ENCODE measurements at places on chromosomes 7 and 10. TPM values are rescaled to one million over a fixed set of nuclear protein-coding genes. Genes with fewer than 3 reads are reported as not detected.

COL17A1 gene
- total RNA-seq, result under 0.01 TPM

ACSM6 gene
- total RNA-seq, result not detected

IL15RA gene
- total RNA-seq, result 13.7 TPM

ITIH2 gene
- not detected for total RNA-seq

PPP1R17 gene
- not detected for total RNA-seq

TRPV5 gene
- not detected for total RNA-seq

PNLIP gene
- not detected for total RNA-seq

IDI2 gene
- total RNA-seq, result not detected

CRPPA gene
- total RNA-seq, result 1.5 TPM

WEE2 gene
- total RNA-seq, result not detected

ELAPOR2 gene
- total RNA-seq, result 5.9 TPM

ABCB1 gene
- 0.77 TPM for total RNA-seq

TMEM72 gene
- not detected for total RNA-seq

HOXA10 gene
- 0.17 TPM for total RNA-seq

ODAD2 gene
- total RNA-seq, result 1.5 TPM

AVL9 gene
- total RNA-seq, result 25.4 TPM

CDHR1 gene
- not detected for total RNA-seq

NKX2-3 gene
- not detected for total RNA-seq

CDK14 gene
- total RNA-seq, result 41.1 TPM

LIPN gene
- total RNA-seq, result not detected

ATG9B gene
- total RNA-seq, result under 0.01 TPM

ARMH3 gene
- total RNA-seq, result 14.5 TPM

ZNF736 gene
- 10.2 TPM for total RNA-seq

ZCWPW1 gene
- 2.8 TPM for total RNA-seq

PAPOLB gene
- under 0.01 TPM for total RNA-seq

LRRD1 gene
- 0.17 TPM for total RNA-seq

ARHGEF35 gene
- total RNA-seq, result 0.51 TPM

CYP3A4 gene
- not detected for total RNA-seq

PDE6C gene
- total RNA-seq, result not detected

ABCC2 gene
- 0.66 TPM for total RNA-seq

PLCE1 gene
- 0.33 TPM for total RNA-seq

EIF4H gene
- 308 TPM for total RNA-seq

PRPS1L1 gene
- total RNA-seq, result not detected

ICA1 gene
- under 0.01 TPM for total RNA-seq

YAE1 gene
- total RNA-seq, result 36.3 TPM

Measured in fibroblast of lung (primary cell).